ENCODE measurements at places on chromosomes 11 and 22.

- no peak for DNase-seq
These were observed 55.1 kb downstream of the CYTH4 start for GRCh38 chr22:37337204-37337943.

DNA sequence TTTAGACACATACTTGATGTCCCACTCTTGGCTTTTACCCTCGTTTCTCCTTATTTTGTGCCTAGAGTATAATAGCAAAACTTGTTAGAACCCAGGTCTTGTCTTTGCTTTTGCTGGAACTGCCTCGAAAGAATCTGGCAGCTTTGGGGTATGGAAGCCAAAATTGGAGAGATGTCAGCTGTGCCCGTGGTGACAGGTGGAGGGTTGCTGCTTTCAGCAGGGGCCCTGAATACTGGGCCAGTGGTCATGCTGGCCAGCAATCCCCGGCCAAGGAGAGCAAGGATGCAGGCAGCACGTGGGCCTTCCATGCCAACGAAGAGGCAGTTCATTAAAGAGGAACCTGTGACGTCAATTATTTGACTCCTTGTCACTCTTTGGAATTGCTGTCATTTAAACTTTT lies 181.1 kb downstream of the HIPK3 start:
- DNase-seq = no peak

DNA sequence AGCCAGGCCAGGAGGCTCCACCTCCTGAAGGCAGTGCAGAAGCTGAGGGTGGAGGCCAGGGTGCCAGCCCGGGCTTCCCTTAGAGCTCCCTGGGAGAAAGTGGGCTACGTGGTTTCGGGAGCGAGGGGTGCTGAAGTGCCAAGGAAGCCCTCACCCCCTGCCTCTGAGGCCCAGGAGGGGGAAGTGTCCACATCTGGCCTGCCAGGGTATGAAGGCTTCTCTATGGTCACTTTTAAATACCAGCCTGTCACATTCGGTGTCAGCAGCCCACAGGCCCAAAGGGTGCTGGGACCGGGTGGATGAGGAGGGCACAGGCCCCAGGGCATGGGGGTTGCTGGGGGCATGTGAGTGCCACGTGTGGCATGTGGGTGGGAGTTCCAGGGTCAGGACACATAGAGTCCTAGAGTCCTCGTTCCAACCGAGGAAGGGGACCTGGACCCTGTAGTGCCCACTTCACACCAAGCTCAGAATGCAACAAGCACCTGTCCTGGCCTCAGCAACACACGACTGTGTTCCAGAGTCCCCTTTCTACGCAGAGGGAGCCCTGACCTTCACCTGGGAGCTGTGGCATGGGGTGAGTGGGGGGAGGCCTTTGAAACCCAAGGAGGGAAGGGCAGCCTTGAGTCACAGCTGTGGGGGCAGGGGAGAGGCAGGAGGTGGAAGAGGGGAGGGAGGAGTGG lies 1.7 kb downstream of the SHISA8 start:
- DNase-seq = no peak

GRCh38 chr11:120102864-120103122 lies 35.1 kb downstream of the TRIM29 start:
- no peak for DNase-seq

GRCh38 chr11:95877291-95877690 lies 46.6 kb downstream of the MTMR2 start:
- no peak for DNase-seq

GRCh38 chr11:35676611-35676965 lies 14.0 kb downstream of the TRIM44 start:
- DNase-seq = no peak

DNA sequence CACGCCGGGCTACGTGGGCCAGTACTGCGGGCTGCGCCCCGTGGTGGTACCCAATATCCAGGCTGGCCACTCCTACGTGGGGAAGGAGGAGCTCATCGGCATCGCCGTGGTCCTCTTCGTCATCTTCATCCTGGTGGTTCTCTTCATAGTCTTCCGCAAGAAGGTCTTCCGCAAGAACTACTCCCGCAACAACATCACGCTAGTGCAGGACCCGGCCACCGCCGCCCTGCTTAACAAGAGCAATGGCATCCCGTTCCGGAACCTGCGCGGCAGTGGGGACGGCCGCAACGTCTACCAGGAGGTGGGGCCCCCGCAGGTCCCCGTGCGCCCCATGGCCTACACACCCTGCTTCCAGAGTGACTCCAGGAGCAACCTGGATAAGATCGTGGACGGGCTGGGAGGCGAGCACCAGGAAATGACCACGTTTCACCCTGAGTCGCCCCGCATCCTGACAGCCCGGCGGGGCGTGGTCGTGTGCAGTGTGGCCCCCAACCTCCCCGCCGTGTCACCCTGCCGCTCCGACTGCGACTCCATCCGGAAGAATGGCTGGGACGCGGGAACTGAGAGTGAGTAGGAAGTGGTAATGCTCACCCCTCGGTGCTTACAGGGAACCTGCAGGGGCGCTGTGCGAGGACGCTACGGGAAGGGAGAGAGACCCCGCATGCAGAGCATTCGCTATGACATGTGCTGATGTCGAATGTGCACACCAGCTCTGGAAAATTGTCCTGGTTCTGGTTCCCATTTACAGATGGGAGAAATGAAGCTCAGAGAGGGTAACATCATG lies 86.4 kb upstream of the MTNR1B start:
- DNase-seq = no peak

Measured in C1 segment of cervical spinal cord (tissue), 14 donors.